ENCODE measurements at places on chromosomes 2 and 18.

DNA sequence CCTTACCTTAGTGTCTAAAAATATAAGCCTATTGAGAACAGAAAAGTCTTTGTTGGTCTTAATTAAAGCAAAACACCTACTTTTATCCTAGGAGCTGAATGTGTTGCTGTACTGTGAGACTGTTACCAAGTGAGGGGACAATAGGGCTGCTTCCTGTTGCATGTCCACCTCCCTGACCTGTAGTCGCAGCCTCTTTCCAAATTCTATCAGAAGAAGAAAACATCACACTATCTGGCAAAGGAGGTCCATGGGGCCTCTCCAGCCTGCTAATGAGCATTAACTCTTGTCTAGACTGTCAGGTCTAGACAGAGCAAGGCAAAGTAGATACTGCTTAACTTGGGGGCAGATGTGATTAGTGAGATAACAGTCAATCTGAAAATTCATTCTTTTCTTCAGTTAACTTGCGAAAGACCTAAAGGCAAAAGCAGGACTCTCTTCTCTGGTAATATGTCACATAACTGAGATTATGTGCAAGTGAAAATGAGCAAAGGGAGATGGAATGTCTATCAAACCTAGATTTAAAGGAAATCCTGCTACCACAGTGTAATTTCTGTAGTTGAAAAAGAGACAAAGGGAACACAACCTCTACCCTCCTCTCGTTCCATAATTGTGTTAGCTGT lies 66.9 kb downstream of the CDH20 start:
- no peak for DNase-seq

DNA sequence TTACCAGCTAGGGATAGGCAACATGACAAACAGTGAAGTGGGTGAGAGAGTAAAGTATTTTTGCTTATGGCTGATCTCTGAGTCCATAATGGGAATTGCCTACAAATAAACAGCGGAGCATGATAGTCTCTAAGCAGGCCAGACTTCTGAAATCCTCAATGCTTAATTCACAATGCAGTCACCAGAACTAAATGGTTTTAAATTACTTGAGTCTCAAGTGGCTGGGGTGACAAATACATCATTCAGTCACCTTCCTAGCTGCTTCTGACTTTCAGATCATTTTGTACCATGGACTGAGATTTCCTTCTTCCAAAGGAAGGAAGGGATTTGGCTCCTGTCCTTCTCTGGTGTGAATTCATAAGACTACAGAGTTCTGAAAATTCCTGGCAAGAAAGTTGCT lies 82.8 kb upstream of the RMP24 start:
- no peak for DNase-seq

DNA sequence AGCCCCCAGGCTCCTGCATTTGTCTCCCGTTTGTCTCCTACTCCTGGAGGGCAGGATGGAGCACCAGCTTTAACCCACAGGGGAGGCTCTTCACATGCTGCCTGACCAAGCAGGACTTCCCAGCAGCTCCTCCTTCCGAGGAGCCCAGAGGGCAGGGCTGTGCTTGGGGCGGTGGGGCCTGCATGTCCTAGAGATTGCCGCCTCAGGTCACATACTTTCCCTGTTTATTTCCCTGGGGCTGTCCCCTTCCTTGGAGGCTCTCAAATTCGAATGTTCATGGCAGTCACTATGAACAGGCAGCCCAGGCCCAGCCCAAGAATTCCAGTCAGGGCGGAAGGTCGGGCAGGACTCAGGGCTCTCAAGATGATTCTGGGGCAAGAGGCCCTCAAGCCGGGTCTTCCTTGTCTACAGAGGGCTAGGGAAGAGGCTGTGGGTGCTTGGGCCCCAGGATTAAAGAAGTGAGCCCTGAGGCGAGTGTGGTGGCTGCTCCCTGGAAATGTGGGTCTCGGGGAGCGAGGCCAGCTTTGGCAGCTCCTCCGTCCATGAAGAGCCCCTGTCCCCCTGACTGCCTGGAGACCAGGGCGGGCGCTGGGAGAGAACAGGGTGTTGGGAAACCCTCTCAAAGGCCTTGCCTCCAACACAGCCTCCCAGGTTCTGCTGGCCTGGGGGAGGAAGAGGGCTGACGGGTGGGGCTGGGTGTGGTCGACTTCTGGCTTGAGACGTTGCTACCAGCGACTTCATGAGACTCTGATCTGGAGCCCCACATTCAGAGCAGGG lies 48.9 kb upstream of the HPCAL1 start:
- DNase-seq: no peak

DNA sequence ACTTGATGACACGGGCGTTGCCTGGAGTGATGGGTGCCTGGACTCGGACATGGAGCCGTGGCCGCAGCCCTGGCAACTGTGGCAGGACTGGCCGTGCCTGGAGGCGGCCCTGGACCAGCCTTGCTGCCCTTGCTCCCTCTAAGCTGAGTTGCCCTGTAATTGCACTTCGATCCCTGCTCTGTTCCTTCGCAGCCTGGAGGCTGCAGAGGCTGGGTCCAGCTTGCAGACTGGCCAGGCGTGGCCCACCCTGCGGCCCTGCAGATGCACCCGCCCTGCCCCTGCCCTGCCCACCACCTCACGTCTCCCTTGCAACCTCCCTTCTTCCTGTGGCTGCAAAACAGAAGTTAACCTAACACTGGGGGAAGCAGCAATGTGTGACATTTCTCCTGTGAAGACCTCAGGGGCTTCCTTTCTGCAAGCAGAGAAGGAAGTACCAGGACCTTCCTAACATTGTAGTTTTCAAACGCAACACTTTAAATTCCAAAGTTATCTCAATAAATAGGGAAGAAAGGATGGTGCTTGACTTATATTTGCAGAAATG lies 174.6 kb upstream of the TPO start:
- no peak for DNase-seq

- no peak for DNase-seq
Measured at GRCh38 chr18:75024871-75025270, 184.1 kb downstream of the PTGR3 start.

DNA sequence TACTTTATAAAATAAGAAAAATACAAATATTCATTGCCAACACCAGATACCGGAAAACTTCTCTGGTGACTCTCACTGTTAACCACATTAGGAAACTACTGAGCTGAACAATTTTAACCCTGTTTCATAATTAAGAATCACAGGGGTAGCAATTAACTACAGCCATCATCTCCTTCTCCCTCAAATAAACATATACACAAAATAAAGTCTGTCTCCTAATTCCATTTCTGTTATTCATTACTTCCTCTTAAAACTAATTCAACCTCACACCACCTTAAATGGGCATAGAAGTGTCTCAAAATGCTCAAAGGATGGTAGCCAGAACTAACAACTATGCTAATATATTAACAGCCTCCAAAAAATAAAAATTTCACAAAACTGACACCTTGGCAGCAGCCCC lies 60.7 kb downstream of the ACVR1 start:
- no peak for DNase-seq

GRCh38 chr2:232781765-232782164 lies 5.4 kb upstream of the KCNJ13 start:
- DNase-seq: no peak

DNA sequence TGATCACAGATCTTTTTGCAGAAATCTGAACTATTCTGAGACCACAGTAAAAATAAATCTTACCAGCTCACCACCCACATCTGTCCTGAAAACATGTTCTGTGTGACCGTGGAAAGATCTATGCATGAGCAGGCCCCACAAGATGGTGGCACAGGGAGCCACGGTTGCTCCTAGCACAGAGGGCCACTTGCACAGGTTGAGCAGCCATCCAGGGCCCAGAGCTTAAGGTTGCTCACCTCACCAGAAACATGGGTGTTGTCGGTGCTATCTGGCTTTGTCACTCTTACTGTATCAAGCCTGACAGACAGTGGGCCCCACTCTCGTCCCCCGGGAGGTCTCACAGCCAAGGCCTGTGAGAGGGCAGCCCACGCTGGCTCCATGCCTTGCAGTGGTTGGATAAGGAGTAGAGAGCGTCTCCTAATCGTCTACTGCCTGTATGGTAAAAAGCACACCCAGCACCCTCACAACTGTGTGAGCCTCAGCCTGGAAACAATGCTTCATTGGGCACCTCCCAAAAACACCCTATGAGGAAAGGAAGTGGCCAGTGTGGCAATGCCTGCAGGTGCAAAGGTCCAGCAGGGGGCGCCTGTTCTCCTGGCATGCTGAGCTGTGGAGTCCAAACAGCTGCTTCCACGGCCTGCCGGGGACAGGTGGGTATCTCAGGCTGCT lies 19.6 kb downstream of the TUBB6 start:
- peak; percentile 83 for DNase-seq

DNA sequence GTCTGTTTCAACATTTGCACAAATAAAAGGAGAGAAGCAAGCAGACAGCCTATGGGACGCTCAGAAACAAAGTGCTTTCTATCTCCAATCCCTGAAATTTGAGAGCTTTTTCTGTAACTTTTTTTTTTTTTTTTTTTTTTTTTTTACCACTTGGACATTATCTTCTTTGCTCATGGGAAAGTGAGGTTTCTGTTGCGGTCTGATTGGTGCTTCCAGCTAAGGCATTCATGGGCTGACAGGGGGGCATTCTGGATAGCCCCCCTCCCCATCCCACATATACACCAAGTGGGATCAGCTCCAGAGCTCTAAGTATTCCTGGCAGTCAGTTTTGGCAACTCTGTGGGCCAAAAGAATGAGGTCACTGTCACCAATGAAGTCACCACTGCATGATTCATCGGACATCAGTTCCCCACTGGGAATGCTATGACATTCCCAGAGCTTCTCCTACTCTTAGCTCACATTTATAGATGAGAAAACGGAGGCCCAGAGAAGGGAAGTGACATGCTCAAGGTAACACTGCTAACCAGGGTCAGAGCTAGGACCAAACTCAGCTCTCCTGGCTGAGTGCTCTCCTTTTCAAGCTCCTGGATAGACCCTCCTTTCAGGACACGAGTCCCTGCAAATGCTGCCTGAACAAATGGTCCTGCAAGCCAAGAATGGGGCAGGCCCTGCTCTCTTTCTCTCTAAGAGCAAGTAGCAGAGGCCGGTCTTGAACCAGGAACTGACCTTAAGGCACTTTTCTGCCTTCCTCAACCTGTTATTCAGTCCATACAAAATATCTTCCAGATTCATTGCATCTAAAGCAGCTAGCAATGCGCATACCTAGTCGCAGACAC lies 61.3 kb downstream of the TMEM247 start:
- DNase-seq: peak; percentile 77

- DNase-seq: no peak
Measured at GRCh38 chr2:233546774-233547173, 19.8 kb downstream of the USP40 start.

DNA sequence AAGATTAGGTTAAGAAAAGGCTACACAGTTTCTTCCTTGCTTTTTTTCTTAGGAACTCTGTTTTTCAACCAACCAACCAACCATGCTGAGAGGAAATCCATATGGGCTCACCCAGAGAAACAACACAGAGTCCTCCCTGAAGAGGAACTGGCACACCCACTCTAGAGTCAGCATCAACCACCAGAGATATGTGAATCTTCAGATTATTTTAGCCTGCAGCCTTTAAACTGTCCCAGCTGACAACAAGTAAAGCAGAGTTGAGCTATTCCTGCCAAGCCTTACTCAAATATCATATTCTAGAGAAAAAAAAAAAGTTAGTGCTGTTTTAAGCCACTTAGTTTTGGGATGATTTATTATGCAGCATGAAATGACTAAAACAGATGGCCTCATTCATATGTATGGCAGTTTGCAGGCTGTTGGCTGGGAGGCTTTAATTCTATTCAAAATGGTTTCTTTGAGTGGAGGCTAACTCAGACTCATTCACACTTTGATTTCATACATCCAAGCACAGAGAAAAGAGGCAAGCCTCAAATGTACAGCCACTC lies 1637.7 kb upstream of the LRRTM1 start:
- DNase-seq: peak; percentile 30

DNA sequence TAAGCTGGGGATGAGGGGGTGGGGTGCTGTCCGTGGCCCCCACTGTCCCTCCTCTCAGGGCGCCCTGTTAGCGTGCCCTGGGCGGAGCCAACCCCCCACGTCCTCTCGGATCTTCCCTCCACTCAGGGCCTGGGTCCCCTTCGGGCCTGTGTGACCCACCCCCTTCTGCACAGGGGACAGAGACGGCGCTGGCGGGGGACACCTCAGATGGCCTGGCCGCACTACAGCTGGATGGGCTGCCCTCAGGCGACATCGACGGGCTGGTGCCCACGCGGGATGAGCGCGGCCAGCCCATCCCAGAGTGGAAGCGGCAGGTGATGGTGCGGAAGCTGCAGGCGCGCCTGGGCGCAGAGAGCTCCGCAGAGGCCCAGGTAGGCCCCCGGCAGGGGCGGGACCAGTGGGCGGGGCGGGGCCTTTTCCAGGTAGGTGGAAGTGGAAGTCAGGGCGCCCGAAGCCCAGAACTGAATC lies 9.9 kb upstream of the KLHL30 start:
- DNase-seq: no peak
